Mesothelial cell of epicardium (in vitro differentiated cells): ENCODE measurements at places on chromosomes 5 and 9. TPM values are rescaled to one million over a fixed set of nuclear protein-coding genes. Genes with fewer than 3 reads are reported as not detected.

GRCh38 chr5:134638760-134639201 is 6.2 kb upstream of the SAR1B start:
- no peak for DNase-seq
- H3K27ac ChIP-seq: no peak overlapping the region

DNA sequence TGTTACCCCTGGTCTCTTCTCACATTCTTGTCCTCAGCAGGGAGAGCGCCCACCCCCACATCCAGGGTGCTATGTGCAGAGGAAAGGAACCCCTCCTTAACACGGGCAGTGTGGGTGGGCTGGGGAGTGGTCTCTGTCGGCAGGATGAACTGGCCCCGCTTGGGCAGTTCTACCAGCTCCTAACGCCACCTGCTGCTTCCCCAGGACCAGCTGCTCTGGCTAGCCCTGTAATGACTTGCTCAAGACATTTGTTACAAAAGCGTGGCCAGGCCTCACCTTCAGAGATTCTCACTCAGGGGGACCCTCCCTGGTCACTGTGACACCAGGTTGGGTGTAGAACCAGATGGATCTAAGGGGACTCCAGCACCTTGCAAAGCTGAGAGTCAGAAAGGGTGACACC is 82.4 kb downstream of the HMCN2 start:
- no peaks in the 10 kb centered on the region for H3K4me1 ChIP-seq
- H3K27ac ChIP-seq: no peak overlapping the region
- no peak overlapping the region for H3K4me3 ChIP-seq
- no peak for DNase-seq
- no peaks in the 10 kb centered on the region for H3K27me3 ChIP-seq

EFNA5 gene
- 54.0 to 58.0 TPM (median 57.5 TPM) in 3 replicates for total RNA-seq

DNA sequence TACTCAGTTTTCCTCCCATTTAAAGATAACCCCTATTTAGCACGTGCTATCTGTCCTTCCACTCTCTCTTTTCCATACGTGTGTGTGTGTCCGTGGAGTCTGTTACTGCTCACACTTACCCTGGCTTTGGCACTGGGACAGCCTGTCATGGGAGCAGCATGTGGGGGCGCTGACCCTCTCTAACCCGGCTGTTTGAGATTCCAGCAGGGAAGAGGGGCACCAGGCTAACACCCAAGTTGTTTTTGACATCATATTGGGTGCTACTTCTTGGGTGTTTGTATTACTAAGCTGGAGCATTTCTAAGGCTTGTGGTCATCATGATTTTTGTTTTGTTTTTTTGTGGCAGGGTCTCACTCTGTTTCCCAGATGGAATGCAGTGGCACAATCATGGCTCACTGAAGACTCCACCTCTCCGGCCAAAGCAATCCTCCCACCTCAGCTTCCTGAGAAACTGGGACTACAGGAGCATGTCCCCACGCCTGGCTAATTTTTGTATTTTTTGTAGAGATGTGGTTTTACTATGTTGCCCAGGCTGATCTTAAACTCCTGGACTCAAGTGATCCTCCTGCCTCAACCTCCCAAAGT is 56.9 kb upstream of the SIMC1 start:
- H3K27ac ChIP-seq: no peak overlapping the region
- H3K36me3 ChIP-seq: no peaks in the 10 kb centered on the region
- no peak for DNase-seq
- no peaks in the 10 kb centered on the region for H3K4me1 ChIP-seq
- H3K27me3 ChIP-seq: peaks cover 72% of the 10 kb centered on the region

DNA sequence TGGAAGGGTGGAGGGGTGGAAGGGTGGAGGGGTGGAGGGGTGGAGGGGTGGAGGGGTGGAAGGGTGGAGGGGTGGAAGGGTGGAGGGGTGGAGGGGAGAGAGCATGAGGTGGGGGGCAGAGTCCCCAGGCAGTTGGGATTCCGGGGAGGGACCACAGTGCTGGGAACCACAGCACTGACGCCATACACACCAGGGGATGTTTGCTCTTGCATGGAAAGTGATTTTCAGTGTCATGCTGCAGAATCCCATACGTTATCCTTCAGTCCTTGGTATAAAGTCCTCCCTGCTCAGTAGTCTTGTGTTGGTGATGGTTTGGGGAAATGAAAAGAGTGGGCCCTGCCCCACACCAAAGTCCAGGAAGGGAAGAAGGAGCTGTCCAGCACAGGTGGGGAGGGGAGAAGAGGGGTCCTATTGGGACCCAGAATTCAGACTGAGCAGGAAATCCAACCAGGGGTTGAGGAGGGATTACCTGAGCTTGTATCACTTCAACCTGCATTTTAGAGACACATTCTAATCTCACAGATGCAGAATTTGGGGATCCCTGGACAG is 5.5 kb upstream of the FIBCD1 start:
- H3K27me3 ChIP-seq: peaks cover 88% of the 10 kb centered on the region
- H3K36me3 ChIP-seq: no peaks in the 10 kb centered on the region
- no peak overlapping the region for H3K27ac ChIP-seq
- H3K4me1 ChIP-seq: peaks cover 5% of the 10 kb centered on the region
- DNase-seq: no peak

DNA sequence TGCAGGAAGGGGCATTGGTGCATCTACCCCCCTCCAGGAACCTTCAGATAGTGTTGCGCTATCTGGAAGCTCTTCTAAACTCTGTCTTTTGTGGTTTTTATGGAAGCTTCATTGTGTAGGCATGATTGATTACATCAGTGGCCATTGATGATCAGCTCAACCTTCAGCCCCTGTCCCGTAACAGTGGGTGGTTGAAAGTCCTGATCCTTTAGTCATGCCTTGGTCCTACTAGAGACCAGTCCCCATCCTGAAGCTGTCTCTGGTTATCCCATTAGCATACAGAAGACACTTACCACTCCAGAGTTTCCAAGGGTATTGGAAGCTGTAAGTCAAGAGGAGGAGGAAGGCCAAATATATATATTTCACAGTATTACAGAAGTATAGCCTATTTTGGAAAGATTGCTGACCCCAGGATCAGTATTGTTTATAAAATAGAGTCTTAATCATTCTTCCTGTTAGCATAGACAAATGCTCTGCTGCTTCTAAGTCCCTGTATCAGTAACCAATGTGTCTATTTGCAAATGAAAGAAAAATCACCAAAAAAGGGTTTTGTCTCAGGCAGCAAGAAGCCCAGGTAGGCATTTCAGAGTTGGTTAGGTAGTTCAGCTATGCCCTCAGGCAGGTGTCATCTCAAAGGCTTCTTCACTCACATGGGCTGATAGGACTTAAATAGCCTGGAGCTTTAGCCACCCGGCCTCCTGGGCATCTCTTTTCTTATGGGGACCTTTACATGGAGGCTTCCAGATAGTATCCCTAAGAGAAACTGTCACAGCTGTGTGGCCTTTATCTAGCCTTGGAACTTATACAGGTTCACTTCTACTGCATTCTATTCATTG is 41.6 kb downstream of the SPIN1 start:
- no peaks in the 10 kb centered on the region for H3K27me3 ChIP-seq
- no peak overlapping the region for H3K4me3 ChIP-seq
- H3K27ac ChIP-seq: peak overlapping the region; percentile 9
- no peak for DNase-seq
- peaks cover 11% of the 10 kb centered on the region for H3K4me1 ChIP-seq

ENC1 gene
- total RNA-seq: 123 to 129 TPM (median 125 TPM) in 3 replicates

- peaks cover 55% of the 10 kb centered on the region for H3K4me1 ChIP-seq
- peak overlapping the region; percentile 47 for H3K27ac ChIP-seq
- peaks cover 75% of the 10 kb centered on the region for H3K27me3 ChIP-seq
- H3K36me3 ChIP-seq: no peaks in the 10 kb centered on the region
- DNase-seq: no peak
- H3K4me3 ChIP-seq: peak overlapping the region; percentile 67
These were observed 4.7 kb downstream of the PRDM6 start for GRCh38 chr5:123093601-123094236.

GRCh38 chr9:109086221-109086620 is 33.5 kb downstream of the TMEM245 start:
- no peaks in the 10 kb centered on the region for H3K27me3 ChIP-seq
- H3K4me3 ChIP-seq: no peak overlapping the region
- H3K27ac ChIP-seq: peak overlapping the region; percentile 70
- no peak for DNase-seq

- no peaks in the 10 kb centered on the region for H3K36me3 ChIP-seq
- no peak overlapping the region for H3K27ac ChIP-seq
- H3K27me3 ChIP-seq: no peaks in the 10 kb centered on the region
These were observed 1369.8 kb upstream of the CDH9 start for GRCh38 chr5:28408186-28408585.

DNA sequence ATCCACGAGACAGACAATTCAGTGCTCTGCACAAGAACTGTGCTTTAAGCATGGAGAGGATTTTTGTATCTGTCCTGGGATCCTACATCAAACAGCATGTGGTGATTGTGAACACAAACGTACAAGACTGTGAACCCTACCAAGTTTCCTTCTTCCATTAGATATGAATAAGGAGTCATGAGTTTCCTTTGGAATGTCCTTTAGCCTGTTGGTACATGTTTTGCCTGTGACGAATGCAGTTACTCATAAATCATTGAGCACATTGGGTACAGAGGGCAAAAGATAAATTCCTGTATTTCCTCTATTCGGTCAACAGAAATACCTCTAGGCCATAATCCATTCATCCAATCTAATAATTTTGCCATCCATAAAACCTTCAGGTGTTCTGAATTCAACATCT is 61.5 kb downstream of the FXN start:
- no peaks in the 10 kb centered on the region for H3K27me3 ChIP-seq
- H3K4me3 ChIP-seq: no peak overlapping the region
- DNase-seq: no peak
- H3K36me3 ChIP-seq: no peaks in the 10 kb centered on the region
- peaks cover 16% of the 10 kb centered on the region for H3K4me1 ChIP-seq

TRPM6 gene
- total RNA-seq: 0.07 to 0.18 TPM (median 0.18 TPM) in 3 replicates

SEMA6A gene
- 129 to 138 TPM (median 132 TPM) in 3 replicates for total RNA-seq

DNA sequence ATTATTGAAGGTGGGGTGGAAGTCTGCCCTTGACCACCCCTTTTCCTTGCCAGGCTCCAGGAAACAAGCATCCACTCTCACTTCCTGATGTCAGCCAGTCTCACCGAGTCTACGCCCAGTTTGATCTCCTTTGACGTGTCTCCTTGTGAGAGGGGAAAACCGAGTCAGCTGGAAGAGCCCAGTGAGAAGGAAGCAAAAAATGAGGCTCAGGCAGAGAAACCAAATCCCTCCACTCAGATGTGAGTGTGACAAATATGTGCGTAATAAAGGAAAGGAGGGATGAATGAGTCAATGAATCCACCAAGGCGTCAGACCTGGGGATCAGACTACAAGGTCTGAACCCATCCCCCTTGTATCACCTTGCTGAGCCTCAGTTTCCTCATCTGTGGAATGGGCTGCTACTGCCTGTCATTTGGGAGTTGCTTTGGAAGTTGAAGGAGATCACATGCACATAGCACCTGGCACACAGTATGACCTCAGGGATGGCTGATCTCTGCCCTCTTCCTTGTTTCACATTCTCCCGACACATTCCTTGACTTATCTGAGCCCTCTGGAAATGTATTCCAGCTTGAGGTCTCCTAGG is 61.3 kb upstream of the XPA start:
- no peaks in the 10 kb centered on the region for H3K36me3 ChIP-seq
- no peak overlapping the region for H3K4me3 ChIP-seq
- H3K27me3 ChIP-seq: peaks cover 67% of the 10 kb centered on the region
- H3K27ac ChIP-seq: no peak overlapping the region
- DNase-seq: no peak
- no peaks in the 10 kb centered on the region for H3K4me1 ChIP-seq

DNA sequence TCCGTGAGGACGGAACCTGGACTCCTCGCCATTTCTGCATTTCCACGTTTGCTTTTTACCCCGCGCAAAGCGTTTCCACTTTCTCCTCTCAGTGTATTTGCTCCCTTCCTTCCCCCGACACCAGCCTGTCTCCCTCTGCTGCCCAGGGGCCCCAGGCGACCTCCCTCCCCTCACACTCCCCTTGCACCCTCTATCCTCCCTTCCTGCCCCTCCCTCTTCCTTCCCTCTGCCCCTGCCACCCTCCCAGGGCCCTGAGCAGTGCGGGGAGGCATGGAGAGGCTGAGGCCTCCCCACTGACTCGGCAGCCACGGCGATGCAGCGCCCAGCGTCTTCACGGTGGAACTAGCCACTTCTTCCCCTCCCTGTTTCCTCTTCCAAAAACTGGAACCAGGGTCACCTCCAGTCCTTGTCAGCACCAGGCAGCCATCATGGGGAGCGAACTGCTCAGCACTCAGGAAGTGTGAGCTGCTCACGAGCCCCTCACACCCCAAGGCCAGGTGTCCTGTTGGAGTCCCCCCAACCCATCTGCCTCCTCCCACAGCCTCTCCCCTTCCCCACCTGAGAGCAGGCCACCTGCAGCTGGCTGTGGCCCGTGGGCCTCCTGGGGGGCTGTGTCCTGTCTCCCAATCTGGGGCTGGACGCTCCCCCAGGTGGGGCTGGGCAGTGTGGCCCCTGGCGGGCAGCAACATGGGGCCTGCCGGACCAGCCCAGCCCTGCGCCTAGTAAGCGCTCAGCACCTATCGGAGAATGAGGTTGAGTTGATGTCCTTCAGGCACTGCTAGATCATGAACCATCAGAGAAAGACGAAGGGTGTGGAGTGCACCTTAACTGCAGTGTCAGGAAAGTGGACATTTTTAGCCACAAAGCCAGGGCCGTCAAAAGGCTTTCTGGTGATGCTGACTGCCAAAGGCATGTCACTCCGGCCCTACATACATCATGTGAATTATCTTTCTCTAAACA is 17.5 kb downstream of the UBE2QL1 start:
- no peak overlapping the region for H3K27ac ChIP-seq
- H3K27me3 ChIP-seq: peaks cover 43% of the 10 kb centered on the region
- H3K4me3 ChIP-seq: no peak overlapping the region
- H3K36me3 ChIP-seq: no peaks in the 10 kb centered on the region
- H3K4me1 ChIP-seq: peaks cover 8% of the 10 kb centered on the region
- no peak for DNase-seq

GRCh38 chr5:60143942-60144549 is 250.5 kb upstream of the PDE4D start:
- H3K27ac ChIP-seq: peak overlapping the region; percentile 66
- no peaks in the 10 kb centered on the region for H3K27me3 ChIP-seq
- H3K36me3 ChIP-seq: peaks cover 1% of the 10 kb centered on the region
- H3K4me3 ChIP-seq: no peak overlapping the region
- H3K4me1 ChIP-seq: peaks cover 10% of the 10 kb centered on the region

DNA sequence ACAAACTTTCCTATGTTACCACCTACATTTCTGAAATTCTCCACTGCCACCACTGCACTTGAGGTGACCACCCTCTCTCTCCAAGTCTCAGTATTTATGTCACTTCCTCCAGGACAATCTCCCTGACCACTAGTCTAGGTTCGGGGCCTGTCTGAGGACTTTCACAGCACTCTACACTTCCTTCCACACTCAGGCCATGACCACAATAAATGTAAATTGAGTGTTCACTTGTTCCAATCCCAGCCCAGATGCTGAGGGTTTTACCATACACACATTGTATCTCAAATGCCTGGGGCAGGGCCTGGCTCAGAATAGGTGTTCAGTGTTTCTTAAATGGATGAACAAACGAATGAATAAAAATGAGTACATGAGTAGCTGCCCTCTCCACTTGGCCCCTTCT is 26.9 kb upstream of the CCNG1 start:
- no peak overlapping the region for H3K4me3 ChIP-seq
- H3K27ac ChIP-seq: no peak overlapping the region
- H3K36me3 ChIP-seq: no peaks in the 10 kb centered on the region

- peaks cover 74% of the 10 kb centered on the region for H3K4me1 ChIP-seq
- no peak for DNase-seq
- peak overlapping the region; percentile 92 for H3K27ac ChIP-seq
- H3K27me3 ChIP-seq: no peaks in the 10 kb centered on the region
These were observed 546.5 kb downstream of the PDE4D start for GRCh38 chr5:59346982-59347381.
